ENCODE measurements at places on chromosomes 5 and 9.

- DNase-seq, result peak; percentile 37
Measured at GRCh38 chr5:10724781-10725507, 36.1 kb downstream of the DAP start.

GRCh38 chr5:124576848-124577409, 169.5 kb downstream of the ZNF608 start:
- no peak for DNase-seq

- DNase-seq, result no peak
Measured at GRCh38 chr5:149437391-149438040, 58.4 kb upstream of the IL17B start.

GRCh38 chr9:121700165-121700831, 48.9 kb downstream of the DAB2IP start:
- peak; percentile 32 for DNase-seq

DNA sequence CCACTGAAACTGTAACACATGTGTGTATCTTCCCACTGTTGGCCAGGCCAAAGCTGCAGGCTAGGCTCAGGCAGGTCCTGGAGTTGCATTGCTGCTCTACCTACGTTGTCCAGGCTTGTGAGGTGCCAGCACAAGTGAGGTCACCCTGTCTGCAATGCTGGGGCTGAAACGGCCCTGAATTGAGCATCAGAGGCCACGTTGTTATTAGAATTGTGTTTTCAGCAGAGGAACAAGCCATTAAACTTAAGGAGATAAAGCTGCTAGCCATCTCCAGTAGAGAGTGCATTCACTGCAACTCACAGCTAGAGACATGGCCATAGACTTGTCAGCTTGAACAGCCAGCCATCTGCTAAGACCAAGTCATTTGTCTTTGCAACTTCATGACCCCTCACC, 191.8 kb downstream of the SEMA6A start:
- no peak for DNase-seq

DNA sequence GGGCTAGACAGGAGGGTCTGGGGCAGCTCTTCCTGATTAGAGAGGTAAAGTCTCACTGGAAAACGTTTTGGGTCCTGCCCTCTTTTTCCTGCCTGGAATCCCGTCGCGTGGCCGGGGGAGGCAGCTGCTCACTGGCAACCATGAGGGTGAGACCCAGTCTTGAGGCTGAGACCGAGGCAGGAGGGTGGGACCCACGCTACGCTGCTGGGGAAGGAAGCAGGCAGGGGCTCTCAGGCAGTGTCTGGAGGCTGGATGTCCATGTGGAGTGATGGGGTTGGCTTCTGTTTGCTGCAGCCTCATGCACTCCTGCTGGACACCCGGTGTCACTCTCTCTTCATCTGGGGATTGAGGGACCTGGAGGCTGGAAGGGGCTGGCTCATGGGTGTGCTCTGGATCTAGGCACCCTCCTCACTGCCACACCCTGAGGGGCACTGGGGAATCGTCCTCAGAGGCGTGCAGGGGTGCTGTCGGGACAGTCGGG, 11.3 kb upstream of the SLC2A6 start:
- no peak for DNase-seq

GRCh38 chr9:112764344-112764743, 13.8 kb downstream of the SNX30 start:
- DNase-seq, result no peak

DNA sequence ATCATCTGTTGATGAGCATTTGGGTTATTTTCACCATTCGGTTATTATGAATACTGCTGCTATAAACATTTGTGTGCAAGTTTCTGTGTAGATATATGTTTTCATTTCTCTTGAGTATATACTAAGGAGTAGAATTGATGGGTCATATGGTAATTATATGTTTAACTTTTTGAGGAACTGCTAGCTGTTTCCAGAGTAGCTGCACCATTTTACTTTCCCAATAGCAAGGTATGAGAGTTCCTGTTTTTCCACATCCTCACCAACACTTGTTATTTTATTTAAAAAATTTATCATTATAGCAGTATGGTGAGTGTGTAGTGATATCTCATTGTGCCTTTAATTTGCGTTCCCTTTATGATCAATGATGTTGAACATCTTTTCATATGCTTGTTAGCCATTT, 29.2 kb downstream of the CD14 start:
- no peak for DNase-seq

DNA sequence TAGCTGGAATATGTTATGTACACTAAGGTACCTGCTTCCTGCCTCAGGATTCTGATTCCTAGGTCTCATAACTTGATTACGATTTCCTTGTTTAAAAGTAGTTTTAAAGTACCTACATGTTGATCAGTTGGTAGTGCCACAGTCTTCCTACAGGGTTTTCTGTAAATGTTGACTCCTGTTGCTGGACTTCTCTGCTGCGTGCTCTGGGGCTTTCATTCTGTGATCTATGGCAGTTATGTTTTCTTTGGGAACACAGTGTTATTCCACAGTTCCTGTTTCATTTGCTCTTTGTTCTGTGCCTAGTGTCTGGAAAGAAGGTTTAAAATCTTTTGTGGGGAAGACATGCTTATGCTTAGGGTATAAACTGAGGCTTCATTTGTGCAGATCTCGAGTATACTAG, 343.5 kb downstream of the PLK2 start:
- no peak for DNase-seq

- peak; percentile 51 for DNase-seq
Measured at GRCh38 chr5:132821791-132822190, 8.7 kb downstream of the SHROOM1 start.

DNA sequence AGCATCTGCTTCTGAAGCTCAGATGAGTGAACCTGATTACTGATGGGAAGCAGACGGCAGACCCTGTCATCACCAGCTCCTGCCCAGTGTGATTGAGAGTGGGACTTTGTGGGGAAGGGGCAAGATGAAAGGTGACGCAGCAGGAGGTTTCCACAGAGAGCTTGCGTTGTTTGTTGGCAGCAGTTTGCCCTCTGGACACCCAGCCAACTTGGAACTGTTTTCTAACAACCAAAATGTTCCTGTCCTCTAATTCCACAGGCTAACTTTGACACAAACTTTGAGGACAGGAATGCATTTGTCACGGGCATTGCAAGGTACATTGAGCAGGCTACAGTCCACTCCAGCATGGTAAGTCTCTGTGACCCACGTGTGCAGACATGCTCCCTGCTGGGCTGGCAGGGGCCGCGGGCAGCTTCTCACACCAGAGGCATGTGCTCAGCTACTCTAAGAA, 20.9 kb downstream of the CYFIP2 start:
- DNase-seq, result no peak

GRCh38 chr9:90773617-90774016, 28.0 kb upstream of the SYK start:
- peak; percentile 59 for DNase-seq

- no peak for DNase-seq
Measured at GRCh38 chr5:2570586-2570985, 180.9 kb downstream of the IRX2 start.

- DNase-seq, result no peak
Measured at GRCh38 chr9:133333011-133333410, 3.0 kb downstream of the SURF6 start.

- DNase-seq, result no peak
Measured at GRCh38 chr5:139658928-139659667, 10.9 kb downstream of the CXXC5 start.

GRCh38 chr9:19748278-19749126, 40.3 kb downstream of the SLC24A2 start:
- no peak for DNase-seq

- no peak for DNase-seq
Measured at GRCh38 chr9:7176561-7176960, 418.8 kb downstream of the KDM4C start.

DNA sequence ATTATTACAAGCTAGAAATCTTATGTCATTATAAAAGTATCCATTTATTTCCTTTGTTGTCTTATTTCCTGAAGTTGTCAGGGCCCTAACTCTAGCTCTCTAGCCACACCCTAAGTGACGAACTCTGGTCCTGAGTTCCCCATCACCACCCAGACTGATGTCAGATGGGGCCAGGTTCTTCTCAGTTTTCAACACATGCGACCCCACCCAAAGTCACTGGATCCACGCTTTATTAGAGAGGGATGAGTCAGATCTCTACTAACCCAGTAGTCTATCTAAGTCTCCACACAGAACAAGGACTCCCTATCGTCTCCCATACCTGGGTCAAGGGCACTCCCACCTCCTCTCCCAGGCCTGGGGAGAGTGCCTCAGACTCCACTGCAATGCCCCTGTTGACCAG, 6.8 kb upstream of the FEM1C start:
- DNase-seq, result no peak

GRCh38 chr9:79007701-79008483, 563.9 kb upstream of the TLE4 start:
- no peak for DNase-seq

GRCh38 chr5:74638970-74639806, 1.3 kb downstream of the ENC1 start:
- peak; percentile 21 for DNase-seq

DNA sequence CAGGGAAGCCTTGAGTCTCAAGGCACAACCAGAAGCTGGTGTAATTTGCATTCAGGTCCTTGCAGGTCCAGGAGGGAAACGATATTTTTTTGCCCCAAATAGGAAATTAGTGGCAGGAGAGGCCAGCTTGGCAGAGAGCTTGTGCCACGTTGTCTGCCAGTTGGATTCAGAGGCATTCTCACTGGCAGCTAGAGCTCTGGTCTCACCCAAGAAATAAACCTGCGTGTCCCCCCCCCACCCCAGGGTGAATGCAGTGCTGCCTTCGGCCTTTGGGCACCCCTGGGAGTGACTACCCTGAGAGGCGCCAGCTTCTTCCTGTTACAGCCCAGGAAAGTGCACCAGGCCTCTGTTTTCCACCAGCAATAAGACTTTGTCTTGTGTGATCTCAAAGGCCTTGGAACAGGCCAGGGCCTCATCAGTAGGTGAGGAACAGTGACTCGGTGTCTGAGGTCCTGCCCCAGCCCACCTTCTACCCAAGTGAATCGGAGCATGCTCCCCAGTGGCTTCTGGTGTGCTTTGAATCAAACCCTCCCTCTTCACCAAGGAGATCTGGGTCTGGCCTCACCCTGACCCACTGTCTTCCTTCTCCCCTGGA, 68.4 kb downstream of the HSPA4 start:
- no peak for DNase-seq

- DNase-seq, result no peak
Measured at GRCh38 chr9:90767523-90768100, 34.0 kb upstream of the SYK start.

DNA sequence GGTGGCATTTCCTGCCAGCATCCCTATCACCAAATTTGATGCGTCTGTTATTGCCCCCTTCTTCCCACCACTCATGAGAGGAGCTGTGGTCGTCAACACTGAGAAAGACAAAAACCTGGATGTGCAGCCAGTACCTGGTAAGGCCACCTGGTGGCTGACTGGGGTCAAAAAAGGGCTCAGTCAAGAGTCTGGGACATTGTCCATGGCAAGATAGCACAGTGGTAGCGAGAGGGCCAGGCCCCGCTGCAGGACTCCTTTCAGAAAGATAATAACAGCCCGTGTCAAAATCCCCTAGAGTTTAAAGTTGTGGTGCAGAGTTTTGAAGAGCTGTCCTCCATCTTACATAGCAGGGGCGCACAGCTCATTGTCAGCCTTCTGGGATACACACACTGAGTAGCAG, 40.8 kb downstream of the CSF1R start:
- DNase-seq, result no peak

- no peak for DNase-seq
Measured at GRCh38 chr5:115456539-115457040, 88.0 kb downstream of the FEM1C start.

DNA sequence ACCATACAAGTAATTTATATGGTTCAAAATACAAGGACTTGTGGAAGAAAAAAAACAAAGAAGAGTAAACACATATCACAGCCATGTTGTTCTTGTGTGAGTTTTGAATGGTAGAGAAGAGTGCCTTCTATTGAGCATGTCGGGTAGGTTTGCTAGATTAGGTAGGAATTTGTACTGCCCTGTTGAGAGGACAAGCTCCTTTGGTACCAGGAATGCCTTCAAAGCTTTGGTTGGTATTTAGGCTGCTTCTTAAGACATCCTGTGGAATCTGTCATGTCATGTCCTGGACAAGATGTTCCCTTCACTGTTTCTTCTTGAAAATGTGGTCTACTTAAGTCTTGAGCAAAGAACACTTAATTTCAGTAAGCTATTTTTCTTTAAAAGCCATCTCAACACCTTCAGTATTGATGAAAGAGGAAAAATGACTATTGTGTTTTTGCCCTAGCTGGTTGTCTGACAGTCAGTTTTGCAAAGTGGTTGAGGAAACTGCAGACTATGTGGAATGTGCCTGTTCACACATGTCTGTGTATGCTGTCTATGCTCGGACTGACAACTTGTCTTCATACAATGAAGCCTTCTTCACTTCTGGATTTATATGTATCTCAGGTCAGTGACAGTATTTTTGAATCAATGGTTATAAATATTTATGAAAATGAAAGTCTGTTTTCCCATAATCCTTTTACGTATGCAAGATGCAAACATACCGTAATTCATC, 296.9 kb downstream of the ADGRV1 start:
- no peak for DNase-seq

DNA sequence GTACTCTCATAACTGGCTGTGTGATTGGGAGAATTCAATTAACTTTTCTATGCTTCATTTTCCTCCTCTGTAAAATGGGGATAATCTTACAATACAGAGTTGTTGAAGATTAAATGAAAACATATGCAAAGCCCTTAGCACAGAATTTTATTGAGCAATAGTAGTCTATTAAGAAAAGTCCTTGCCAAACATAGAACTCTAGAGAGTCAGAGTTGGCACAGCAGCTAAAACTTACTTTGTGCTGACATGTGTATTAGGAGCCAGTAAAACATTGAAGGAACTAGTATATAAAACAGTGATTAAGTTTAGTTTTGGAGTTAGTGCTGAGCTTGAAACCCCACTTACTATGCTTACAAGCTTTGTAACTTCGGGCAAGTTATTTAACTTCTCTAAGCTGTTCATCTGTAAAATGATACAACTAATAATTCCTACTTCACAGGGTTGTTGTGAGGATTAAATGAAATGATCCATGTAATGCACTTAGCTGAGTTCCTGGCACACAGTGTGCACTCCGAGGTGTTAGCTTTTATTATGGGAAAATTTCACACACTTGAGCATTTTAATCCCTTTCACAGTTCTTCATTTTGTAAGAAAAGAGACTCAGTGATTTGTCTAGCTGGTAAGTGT, 20.0 kb upstream of the GRIN3A start:
- DNase-seq, result no peak
